ENCODE measurements at places on chromosomes 1 and 21. TPM values are rescaled to one million over a fixed set of nuclear protein-coding genes. Genes with fewer than 3 reads are reported as not detected.

MAP10 gene
- total RNA-seq = 9.0 TPM

ALG14 gene
- total RNA-seq = 4.1 TPM

DNA sequence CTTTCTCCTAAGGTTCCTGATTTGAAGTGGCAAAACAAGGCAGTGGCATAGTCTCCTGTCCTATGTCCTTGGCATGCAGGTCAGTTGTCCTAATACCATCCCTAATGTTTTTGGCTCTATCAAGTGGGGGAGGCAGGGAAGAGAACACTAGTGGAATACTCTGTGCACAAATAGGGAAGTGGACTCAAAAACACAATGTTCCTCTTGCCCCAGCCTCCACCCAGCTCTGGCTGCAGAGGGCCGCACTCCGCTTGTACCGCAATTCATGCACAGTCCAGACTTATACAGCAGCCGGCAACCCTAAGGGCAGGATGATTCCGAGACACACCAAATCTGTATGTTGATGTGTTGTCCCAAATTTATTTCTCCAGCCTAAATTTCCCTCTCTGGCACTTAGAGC lies 14.5 kb downstream of the PLEKHO1 start:
- DNase-seq = no peak

AQP10 gene
- not detected for total RNA-seq

AKR1A1 gene
- total RNA-seq = 56.1 TPM

Data from occipital lobe (tissue), 3 donors.